Activated T-helper 9 cell treated with anti-CD3 and anti-CD28 coated beads, Interleukin-2, amount 50 U/mL, for 16 hours (primary cell): ENCODE measurements at places on chromosomes 2 and 18.

DNA sequence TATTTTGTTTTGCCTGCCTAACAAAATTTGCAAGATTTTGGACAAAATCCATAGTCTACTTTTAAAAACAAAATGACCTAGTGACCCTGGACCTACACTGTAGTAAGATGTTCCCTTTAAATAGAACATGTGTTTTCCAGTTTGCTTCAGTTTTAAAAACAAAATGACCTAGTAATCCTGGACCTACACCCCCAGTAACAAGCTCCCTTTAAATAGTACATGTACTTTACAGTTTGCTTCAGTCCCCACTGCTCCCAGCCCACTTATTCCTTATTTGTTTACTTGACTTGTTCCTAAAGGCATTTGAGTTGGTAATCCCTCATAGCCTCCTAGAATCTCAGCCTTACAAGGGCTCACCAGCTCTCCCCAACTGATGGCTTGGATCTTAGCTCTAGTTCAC lies 34.5 kb upstream of the HTR2B start:
- DNase-seq, result no peak

DNA sequence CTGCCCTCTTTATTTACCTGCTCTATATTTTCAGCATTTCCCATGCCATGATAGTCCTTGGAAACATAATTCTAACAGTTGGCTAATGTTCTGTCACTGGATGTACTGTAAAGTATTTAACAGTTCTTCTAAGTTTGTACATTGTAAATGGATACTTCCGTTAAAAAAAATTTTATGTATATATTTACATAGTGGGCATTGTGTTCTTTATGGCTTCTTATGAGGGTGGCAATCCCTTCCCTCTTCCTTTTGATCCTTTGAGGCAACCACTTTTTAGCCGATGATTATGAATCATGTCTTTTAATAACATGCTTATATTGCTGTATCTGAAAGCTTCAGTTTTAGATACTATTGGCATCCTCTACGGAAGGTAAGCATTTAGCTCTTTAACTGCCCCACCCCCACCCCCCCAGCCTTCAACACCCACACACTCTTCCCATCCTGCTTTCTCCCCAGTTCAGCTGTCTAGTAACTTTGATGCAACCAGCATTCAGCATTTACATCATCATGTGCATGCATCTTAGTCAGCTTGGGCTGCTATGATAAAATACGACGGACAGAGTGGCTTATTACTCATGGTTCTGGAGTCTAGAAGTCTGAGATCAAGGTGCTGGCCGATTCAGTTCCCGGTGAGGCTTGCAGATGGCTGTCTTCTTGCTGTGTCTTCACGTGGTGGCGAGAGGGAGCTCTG lies 21.0 kb upstream of the EDAR start:
- DNase-seq, result no peak

DNA sequence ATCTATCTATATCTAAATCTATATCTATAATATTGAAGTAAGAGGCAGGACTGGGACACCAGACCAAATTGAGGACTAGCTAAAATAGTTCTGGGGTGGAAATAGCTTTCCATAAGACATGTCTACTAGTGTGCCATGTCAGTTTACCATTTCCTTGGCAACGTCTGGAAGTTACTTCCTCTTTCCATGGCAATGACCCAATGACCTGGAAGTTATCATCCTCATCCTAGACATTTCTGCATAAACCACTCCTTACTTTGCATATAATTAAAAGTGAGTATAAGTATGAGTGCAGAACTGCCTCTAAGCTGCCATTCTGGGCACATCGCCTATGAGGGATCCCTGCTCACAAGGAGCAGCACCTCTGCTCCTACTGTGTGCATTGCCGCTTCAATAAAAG lies 734.0 kb upstream of the GCFC2 start:
- no peak for DNase-seq

GRCh38 chr2:71360434-71360975 lies 28.9 kb downstream of the ZNF638 start:
- DNase-seq, result no peak

- DNase-seq, result peak; percentile 43
Measured at GRCh38 chr2:190407662-190408537, at the start of gene MFSD6. MFSD6 (plus strand) TSS chr2:190408355; CDS start chr2:190436030, 27,675 bp downstream.

- DNase-seq, result no peak
Measured at GRCh38 chr2:118658596-118659198, 188.8 kb downstream of the EN1 start.

DNA sequence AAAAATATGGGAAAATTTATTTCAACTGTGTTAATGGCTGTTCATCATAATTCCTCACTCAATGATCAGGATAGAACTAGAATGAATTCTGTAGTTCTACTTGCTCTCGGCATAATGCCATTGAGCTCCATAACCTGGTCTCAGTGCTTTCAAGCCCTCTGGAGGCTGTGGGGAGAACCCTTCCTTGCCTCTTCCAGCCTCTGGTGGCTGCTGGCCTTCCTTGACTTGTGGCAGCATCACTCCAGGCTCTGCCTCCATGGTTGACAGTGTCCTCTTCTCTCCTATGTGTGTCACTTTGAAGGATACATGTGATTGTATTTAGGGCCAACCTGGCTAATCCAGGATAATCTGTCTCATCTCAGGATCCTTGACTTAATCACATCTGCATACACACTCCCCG lies 26.9 kb upstream of the CABYR start:
- DNase-seq, result no peak

- no peak for DNase-seq
Measured at GRCh38 chr2:218003981-218004419, 1.2 kb upstream of the TNS1 start.

- DNase-seq, result no peak
Measured at GRCh38 chr2:202831242-202832220, 40.0 kb downstream of the ICA1L start.

GRCh38 chr2:204479557-204479956 lies 65.7 kb upstream of the PARD3B start:
- DNase-seq, result no peak

DNA sequence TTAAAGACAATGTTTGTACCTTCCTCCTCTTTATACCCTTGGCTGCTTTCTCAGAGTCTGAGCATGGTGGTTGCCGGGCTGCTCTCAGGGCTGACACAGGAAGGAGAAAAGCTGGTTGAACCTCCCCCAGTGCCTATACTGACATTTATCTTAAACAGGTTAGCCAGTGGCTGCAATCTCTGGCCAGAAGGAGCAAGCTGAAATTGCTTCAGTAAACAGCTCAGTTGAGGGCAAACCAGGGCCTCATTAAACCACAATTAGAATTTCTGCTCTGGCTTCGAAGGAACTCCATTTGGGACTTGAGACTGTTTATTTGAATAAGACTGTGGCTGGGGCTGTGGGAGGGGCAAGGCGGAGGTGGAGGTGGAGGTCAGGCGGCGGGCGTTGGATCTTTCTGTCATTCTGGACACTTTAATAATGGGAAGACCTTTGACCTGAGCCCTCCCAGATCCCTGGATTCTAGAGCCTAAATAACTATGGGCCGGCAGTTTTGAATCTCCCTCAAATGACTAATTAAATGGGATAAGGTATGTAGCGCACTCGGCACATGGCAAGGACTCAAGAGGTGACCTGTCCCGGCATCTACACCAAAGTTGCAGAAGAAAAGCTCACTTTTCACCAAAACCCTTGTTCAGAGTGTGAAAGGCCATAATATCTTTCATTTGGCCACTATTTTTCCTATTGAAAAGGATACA lies 120.6 kb upstream of the MYCN start:
- DNase-seq, result no peak

DNA sequence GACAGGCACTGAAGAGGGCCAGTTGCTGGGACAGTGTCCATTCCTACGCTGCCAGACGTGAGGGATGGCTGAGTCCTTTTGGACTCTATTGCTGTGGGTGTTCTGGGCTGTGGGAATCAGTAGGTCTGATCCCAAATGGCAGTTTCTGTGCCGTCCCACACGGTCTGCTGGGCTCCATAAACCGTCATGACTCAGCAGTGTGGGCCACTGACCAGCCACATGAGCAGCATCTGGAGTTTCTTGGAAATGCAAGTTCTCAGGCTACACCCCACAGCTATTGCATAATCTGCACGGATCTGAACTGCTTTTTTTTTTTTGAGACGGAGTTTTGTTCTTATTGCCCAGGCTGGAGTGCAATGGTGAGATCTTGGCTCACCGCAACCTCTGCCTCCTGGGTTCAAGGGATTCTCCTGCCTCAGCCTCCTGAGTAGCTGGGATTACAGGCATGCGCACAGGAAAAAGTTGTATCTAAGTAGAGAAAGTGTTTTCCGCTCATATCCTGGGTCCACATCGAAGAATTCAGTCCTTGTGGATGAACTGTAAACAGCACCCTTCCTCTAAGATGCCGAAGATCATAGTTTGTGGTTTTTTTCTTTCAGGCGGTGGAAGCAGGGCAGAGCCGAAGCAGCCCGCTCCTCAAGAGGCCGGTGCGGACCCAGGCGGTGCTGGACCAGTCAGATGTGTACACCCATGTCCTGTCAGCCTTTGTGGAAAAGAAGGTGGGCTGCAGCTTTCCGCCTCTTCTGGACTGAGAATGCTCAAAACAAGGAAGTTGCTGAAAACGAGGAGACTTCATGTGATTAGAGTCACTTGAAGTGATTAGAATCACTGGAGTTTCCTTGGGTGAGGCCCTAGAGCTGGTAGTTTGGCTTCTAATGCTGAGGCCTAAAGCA lies 25.5 kb downstream of the RMC1 start:
- DNase-seq, result no peak

GRCh38 chr2:103667335-103667884 lies 905.6 kb downstream of the TMEM182 start:
- no peak for DNase-seq

GRCh38 chr2:178242552-178242883 lies 48.2 kb downstream of the OSBPL6 start:
- DNase-seq, result no peak

- no peak for DNase-seq
Measured at GRCh38 chr2:149084924-149085795, 46.7 kb downstream of the LYPD6B start.

DNA sequence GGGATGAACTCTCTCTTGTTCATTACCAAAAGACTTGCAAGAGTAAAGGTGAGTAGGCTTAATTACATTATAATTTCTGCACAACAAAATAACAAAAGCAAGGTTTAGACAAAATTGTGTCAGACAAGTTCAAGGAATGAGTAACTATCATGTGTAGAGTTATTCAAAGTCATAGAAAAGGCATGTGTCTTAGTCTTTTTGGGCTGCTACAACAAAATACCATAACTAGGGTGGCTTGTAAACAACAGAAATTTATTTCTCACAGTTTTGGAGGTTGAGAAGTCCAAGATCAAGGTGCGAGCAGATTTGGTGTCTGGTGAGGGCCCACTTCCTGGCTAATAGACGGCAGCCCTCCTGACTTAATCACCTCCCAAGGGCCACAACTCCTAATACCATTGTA lies 37.6 kb downstream of the IL1R2 start:
- no peak for DNase-seq

- no peak for DNase-seq
Measured at GRCh38 chr18:34048423-34048822, 176.3 kb downstream of the NOL4 start.

DNA sequence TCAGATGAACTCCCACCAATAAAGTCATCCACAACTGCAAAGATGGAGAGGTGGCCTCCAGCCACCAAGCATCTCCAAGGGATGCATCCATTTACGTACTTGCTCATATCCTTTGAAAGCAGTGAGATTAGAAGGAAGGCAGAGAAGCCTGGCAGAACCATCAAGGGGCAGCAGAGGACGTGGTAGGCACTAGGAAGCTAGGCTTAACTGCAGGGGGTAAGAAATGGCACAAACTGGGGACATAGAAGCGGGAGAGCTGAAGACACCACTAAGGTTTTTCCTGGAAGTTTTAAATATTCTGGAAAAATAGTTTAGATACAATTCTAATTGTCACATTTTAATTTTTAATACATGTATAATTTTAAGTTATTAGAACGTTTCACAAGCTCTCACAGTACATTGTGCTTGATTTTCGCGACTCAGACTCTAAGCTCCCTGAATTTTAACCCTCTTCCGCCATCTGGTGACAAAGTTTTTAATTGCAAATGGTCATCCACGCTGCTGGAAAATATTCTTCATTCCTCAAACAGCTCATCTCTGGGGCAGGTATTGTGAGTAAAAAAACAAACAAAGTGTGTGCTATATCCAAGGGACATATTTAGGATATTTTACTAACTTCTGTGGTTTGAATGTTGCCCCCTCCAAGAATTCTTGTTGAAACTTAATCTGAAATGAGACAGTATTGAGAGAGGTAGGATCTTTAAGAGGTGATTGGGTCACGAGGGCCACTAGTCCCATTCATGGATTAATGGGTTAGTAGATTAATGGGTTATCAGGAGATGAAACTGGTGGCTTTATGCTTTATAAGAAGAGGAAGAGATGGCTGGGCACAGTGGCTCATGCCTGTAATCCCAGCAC lies 1.6 kb upstream of the PSTPIP2 start:
- DNase-seq, result no peak

- DNase-seq, result no peak
Measured at GRCh38 chr2:158042666-158043065, 59.0 kb upstream of the UPP2 start.

DNA sequence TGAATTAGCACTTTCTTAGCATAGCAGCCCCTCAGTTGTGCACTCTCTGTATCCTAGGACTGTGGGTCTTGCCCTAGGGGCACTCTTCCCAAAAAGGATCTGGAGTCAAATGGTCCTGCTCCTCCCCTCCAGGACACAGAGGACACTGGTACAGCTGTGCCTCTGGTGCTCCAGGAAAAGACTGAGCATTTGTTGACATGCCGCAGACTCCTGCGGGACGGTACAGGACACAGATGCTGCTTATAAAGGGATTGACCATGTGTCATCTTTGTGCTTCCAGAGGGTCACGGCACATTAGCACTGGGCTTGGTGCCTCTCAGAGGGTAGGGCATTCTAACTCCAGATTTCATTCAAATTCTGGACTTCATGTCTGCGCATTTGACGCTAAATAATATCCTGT lies 110.5 kb downstream of the KLF7 start:
- no peak for DNase-seq

DNA sequence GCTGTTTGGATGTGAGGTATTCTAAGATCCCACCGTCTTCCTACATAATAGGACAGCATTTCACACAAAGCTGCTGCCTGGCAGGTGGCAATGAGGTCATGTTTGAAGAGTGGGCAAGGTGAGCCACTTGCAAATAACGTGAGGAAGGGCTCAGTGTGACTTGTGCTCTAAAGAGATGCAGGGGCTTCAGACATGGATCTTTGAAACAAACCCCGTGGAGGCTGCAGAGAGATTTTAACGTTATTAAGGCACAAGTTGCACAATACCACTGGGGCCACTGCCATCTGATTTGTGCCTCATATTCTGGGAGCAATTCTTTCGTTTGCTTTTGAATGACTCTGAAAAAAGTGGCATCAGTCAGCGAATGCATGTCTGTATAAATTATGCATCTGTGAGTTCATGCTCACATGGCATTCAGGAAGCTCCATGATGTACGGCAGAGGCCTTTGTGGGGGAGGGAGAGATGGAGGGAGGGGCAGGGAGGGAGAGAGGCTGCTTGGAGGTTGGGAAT lies 362.0 kb downstream of the SOX11 start:
- DNase-seq, result no peak

GRCh38 chr2:47086054-47086471 lies 69.0 kb downstream of the STPG4 start:
- no peak for DNase-seq
